ENCODE measurements at places on chromosomes 6 and 20. TPM values are rescaled to one million over a fixed set of nuclear protein-coding genes. Genes with fewer than 3 reads are reported as not detected.

GRCh38 chr6:8814440-8815000, 379.2 kb upstream of the SLC35B3 start:
- DNase-seq = no peak

DNA sequence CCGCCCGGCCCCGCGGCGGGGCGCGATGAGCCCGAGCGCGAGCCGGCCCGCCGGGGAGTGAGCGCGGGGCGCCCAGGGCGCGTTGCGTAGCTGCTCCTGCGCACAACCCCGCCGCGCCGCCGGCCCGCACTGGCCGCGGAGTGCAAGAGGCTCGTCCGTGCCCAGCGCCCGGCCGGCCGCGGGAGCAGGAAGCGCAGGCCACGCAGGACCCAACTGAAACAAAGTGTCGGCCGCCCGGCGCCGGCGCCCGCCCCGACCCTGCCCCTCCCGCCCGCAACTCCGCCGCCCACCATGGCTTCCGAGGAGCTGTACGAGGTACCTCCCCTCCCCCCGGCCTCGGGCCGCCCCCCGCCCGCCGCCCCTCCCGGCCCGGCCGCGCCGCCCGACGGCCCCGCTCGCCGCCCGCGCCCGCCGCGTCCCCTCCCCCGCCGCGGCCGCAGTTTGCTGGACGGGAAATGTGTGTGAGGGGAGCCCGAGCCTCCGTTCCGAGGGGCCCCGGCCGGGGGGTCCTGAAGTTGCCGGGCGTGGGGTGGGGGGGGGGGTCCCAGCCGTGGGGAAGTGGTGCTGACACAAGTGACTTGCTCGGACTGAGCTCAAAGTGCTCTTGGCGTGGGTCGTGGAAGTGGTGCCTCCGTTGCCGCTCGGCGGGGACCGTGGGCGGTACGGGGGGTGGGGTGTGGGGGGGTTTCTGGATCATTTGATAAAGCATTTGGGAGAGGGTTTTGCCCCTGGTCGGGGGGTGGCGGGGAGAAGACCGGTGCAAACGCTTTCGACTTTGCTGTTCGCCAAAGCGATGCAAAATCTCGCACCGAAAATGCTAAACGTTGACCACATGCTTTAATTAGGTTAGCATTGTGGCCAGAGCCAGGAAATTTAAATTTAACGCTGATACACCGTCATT, 539 bp downstream of the CDYL start:
- DNase-seq = no peak

GRCh38 chr20:9262653-9263194, 193.8 kb downstream of the PLCB4 start:
- no peak for DNase-seq

- no peak for DNase-seq
Observed at GRCh38 chr6:152026291-152026690, 218.8 kb downstream of the ESR1 start.

DNA sequence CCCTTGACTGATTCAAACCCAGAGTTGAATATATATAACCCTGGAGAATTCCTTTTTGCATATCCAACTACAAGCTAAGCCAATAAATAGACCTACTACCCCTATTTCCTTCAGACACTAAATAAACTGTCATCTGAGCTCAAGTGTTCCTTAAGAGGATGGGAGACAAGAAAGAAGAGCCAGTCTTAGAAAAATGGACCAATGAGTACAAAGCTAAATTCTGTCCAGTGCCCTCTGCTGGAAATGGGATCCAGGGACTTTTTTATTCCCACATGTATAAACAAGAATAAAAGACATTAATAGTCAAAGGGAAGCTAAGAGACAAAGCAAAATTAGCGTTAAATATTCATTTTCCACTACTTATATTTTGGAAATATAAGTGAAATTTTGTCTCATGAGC, 4.8 kb downstream of the PPP1R10 start:
- no peak for DNase-seq

- DNase-seq = no peak
Observed at GRCh38 chr6:24667378-24667803, 514 bp downstream of the ACOT13 start.

DNA sequence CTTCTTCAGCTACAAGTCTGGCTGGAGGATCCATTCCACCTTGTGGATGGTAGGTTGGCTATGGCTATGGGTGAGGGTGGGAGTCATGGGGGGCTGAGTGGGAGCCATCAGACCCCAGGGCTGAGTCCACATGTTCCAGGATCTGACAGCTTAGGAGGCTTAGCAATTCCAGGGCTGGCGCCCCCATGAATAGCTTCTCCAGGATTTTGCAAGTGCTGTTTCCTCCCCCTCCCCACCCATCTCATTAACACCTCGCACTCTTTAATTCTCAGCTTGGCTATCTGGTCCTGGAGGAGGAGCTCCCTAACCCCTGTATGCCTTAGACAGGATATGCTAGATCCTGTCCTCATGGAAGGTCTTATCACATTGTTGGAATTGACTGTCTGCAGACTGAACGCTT, 39.0 kb upstream of the ANGPT4 start:
- DNase-seq = no peak

DNA sequence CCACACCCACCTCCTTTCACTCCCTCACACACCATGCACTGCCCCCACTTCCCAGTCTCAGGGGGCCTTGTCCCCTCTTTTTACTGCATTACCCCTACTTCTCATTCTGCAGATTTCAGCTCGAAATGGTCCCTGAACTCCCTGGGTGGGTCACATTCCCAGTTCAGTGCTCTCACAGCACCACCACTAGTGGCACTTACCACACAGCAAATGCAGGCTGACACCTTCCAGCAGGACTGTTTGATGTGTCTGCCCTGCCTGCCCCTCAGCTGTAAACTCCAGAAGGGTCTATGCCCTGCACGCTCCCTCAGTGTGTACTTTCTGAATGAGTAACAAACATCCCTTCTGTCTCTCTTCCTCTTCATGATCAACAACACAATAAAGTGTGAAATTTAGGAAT, 4.0 kb downstream of the DYNLT1 start:
- DNase-seq = no peak

DNA sequence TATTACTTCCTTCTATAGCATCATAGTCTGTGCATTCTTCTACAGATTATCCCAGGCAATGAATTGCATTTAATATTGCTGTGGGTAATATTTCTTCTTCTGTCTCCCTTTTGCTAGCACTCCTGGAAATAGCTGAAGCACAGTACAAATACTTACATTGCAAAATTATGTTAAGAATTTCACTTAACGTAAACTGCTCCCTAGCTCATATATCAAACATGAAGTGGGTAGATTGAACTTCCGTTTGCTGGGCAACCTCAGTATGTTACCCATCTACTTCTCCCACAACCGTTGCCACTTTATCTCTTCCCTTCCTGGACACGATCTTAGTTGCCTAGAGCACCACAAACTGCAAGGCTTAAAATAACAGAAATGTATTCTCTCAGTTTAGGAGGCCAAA, 963.3 kb downstream of the KIF16B start:
- DNase-seq = no peak

Gene XKR7
- 8.1 TPM for total RNA-seq

Gene SIRPG
- total RNA-seq = not detected

Gene B3GAT2
- not detected for total RNA-seq

Gene LY6G6F
- not detected for total RNA-seq

Gene ZKSCAN8
- total RNA-seq = 6.9 TPM

Gene C6orf58
- 1.3 TPM for total RNA-seq
